Osteoblast (primary cell): ENCODE measurements at places on chromosomes 12 and 14. TPM values are rescaled to one million over a fixed set of nuclear protein-coding genes. Genes with fewer than 3 reads are reported as not detected.

Gene LAG3
- total RNA-seq = not detected in 2 replicates

Gene ASCL1
- total RNA-seq = not detected in 2 replicates

Gene SPX
- total RNA-seq = 1.2 and 2.9 TPM in 2 replicates

Gene C14orf39
- total RNA-seq = 0.29 and 0.72 TPM in 2 replicates

Gene LRP6
- total RNA-seq = 42.7 and 46.7 TPM in 2 replicates

Gene RPGRIP1
- total RNA-seq = under 0.01 TPM in 1 of 2 replicates, not detected in the other

Gene PLD4
- total RNA-seq = not detected in 2 replicates

Gene C3AR1
- total RNA-seq = 0.29 and 0.72 TPM in 2 replicates

Gene MYF5
- not detected in 2 replicates for total RNA-seq

Gene VWF
- 0.29 and 0.72 TPM in 2 replicates for total RNA-seq

Gene USP44
- under 0.01 and 0.36 TPM in 2 replicates for total RNA-seq

Gene VASH1
- 4.0 and 5.6 TPM in 2 replicates for total RNA-seq
